Adrenal gland (tissue), 19 donors: ENCODE measurements at places on chromosomes 1 and 21. TPM values are rescaled to one million over a fixed set of nuclear protein-coding genes. Genes with fewer than 3 reads are reported as not detected.

GRCh38 chr1:89989799-89990198 lies 5.1 kb upstream of the ZNF326 start:
- H3K36me3 ChIP-seq = no peaks in the 10 kb centered on the region
- DNase-seq = no peak
- H3K4me1 ChIP-seq = no peaks in the 10 kb centered on the region
- no peak overlapping the region for H3K4me3 ChIP-seq
- H3K27ac ChIP-seq = no peak overlapping the region
- no peaks in the 10 kb centered on the region for H3K27me3 ChIP-seq

DNA sequence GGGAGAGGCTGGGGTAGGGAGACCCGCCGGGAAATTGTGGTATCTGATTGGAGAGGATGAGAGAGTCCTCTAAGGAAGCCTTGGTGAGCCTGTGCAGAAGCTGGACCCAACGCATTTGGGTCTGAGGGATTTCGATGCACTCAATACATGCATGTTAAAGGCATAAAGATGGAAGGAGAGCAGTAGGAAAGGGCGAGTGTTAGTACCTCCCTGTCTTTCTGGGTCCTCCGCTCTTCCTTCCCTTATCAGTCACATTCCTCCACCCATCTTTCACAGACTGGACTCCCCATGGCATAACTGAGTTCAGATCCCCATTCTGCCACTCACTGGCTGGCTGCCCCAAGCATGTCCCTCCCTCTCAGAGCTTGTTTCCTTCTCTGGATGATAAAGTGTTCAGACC lies 7.3 kb downstream of the RGS16 start:
- no peak overlapping the region for H3K27ac ChIP-seq
- no peak for DNase-seq
- H3K4me3 ChIP-seq = no peak overlapping the region
- H3K4me1 ChIP-seq = no peaks in the 10 kb centered on the region
- no peaks in the 10 kb centered on the region for H3K36me3 ChIP-seq
- no peaks in the 10 kb centered on the region for H3K27me3 ChIP-seq

DNA sequence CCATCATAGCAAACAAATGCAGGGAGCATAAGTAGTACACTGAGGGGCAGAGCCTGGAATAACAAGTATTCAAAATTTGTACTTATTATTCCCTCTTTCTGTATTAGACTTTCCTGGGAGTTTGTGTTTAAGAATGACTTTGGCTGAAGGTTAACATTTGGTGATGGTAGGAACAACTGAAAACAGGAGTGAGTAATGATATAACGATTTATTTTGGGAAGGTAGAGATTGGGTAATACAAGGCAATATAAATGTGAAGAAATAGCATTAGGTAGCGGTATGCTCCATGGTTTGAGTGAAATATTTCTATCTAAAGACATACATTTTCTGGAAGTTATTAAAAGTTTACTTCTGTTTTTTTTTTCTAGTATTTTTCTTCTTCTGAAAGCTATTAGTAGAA lies 18.5 kb upstream of the C1orf21 start:
- H3K4me3 ChIP-seq = no peak overlapping the region
- DNase-seq = no peak
- no peak overlapping the region for H3K27ac ChIP-seq

- no peak overlapping the region for H3K4me3 ChIP-seq
- no peaks in the 10 kb centered on the region for H3K36me3 ChIP-seq
- peak; percentile 82 for DNase-seq
- H3K27me3 ChIP-seq = no peaks in the 10 kb centered on the region
Observed at GRCh38 chr1:180932378-180932777, 19.7 kb downstream of the KIAA1614 start.

DNA sequence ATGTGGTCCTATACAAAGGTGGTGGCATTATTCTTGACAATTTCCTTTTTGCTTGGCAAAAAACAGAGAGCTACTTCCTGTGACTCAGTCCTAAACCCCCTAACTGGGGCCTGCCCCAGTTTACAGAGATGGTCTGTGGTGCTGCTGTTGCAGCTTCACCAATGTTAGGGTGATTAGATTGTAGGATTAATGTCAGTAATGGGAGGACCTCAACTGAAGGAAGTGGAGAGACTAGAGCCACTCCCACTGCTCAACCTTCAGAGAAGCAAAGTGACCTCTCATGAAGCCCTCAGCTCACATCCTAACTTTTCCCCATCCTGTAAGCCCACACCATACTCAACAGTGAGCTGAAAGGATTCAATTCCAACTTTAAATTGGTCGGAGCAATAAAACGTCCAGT lies 3.6 kb downstream of the S100A6 start:
- no peak for DNase-seq
- H3K4me3 ChIP-seq = no peak overlapping the region
- no peaks in the 10 kb centered on the region for H3K36me3 ChIP-seq

Gene ITLN1
- not detected for total RNA-seq

GRCh38 chr1:17011439-17012307 lies at the start of gene ATP13A2:
Gene ATP13A2 (minus strand): TSS chr1:17011928. CDS start chr1:17011738, 190 bp downstream.
- H3K27me3 ChIP-seq = no peaks in the 10 kb centered on the region
- no peak within 1 kb of the TSS for H3K27ac ChIP-seq
- H3K4me1 ChIP-seq = peaks cover 33% of the 10 kb centered on the region
- DNase-seq = peak; percentile 77

DNA sequence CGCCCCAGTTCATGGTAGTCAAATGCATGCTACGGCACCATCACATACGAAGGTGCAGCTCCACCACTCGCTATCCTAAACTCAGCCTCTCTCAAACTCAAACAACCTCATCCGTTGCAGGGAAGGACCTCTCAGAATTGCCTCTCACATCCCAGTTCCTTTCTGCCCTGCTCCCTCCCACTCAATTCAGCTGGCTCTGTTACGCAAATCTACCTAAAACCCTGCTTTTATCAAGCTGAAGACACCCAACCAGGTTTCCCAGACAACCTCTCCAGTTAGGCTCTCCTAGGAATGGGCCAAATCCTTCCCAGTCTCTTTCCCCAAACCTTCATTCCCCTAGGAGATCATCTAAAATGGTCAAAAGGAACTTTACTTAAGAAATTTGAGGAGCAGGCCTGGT lies 62.9 kb downstream of the CLSTN1 start:
- H3K27me3 ChIP-seq = no peaks in the 10 kb centered on the region
- no peaks in the 10 kb centered on the region for H3K36me3 ChIP-seq
- no peak for DNase-seq
- peaks cover 3% of the 10 kb centered on the region for H3K4me1 ChIP-seq
- no peak overlapping the region for H3K27ac ChIP-seq

Gene FNBP1L
- 18.8 TPM for total RNA-seq

DNA sequence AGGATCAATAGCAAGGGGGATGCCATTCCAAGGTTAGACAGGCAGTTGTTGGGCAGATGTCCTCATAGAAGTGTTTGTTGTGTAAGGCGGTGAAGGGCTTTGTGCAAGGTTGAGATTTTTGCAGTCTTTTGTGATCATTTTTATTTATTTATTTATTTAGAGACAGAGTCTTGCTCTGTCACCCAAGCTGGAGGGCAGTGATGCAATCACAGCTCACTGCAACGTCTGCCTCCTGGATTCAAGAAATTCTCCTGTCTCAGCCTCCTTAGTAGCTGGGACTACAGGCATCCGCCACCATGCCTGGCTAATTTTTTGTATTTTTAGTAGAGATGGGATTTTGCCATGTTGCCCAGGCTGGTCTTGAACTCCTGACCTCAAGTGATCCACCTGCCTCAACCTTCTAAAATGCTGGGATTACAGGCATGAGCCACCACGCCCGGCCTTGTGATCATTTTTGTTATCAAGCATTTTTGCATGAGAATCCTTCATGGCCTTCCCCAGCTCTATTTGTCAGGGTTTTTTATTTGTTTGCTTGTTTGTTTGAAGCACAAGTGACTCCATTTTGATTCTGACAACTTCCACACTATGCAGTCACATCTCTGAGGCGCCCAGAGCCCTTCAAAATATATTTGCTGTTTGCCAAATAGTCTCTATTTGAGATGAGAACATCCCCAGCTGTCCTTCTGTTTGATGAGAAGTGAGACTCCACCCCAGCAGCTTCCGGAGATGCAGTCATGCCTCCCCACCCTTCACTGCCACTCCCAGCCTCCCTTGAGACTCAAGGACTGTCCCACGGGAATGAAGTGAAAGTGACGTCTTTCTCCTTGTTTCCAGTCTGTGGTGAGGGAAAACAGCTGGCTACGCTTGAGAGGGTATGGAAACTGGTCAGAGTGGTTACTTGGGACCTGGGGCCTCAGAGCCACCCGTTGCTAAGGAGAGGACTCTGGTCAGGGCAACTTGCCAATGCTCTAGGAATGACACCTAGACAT lies 38.0 kb downstream of the TMEM50B start:
- H3K4me3 ChIP-seq = no peak overlapping the region
- peaks cover 25% of the 10 kb centered on the region for H3K36me3 ChIP-seq
- peak overlapping the region; percentile 64 for H3K27ac ChIP-seq

Gene C8A
- total RNA-seq = not detected

Gene ZFP69B
- total RNA-seq = 1.8 TPM

DNA sequence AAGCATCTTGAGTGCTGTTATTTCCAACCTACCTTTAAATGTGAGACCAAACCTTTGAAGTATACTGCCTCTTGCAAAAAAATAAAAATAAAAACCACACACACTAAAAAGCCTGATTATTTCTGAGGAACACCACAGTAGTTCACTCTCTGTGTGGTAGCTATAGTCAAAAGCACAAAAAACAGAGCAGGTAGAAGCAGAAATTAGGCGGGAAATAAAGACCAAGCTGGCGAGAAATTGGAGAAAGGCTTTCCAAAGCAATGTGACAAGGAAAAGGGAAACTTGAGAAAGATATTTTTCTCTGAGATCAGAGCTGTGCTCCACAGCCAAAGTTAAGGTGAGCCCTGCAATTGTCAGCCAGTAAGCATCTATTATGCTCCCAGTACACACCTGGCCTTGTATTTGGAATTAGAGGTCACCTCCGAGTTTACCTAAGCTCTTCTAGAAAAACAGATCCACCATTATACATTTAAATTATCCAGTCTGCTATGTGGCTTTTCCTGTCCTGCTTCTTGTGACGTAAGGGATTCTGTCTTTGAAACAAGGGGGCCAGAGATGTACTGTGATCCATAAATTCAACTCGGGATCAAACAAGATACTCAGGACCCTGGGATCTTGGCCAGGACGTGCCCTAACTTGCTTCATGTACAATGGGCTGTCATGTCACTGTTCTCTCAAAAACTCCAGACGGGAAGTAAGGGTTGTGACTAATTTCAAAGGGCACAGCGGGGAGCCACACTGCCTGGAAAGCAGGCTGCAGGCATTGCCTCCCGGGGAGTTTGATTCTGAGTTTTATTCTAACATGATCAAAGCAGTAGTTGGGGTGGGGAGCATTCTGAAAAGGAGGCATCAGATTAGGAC lies 39.8 kb upstream of the RAB4A start:
- H3K4me1 ChIP-seq = peaks cover 21% of the 10 kb centered on the region
- DNase-seq = no peak
- no peaks in the 10 kb centered on the region for H3K27me3 ChIP-seq

Gene DYNLT5
- total RNA-seq = 0.50 TPM

- no peak overlapping the region for H3K4me3 ChIP-seq
- no peaks in the 10 kb centered on the region for H3K4me1 ChIP-seq
- H3K36me3 ChIP-seq = no peaks in the 10 kb centered on the region
Observed at GRCh38 chr21:33168886-33169285, 60.9 kb upstream of the IFNAR2 start.

GRCh38 chr1:188949701-188950100 lies 1528.0 kb downstream of the BRINP3 start:
- H3K4me3 ChIP-seq = no peak overlapping the region
- no peak overlapping the region for H3K27ac ChIP-seq
- H3K4me1 ChIP-seq = no peaks in the 10 kb centered on the region
- DNase-seq = no peak
- H3K36me3 ChIP-seq = no peaks in the 10 kb centered on the region

Gene AKIRIN1
- 45.7 TPM for total RNA-seq

GRCh38 chr1:216612291-216612690 lies 110.9 kb downstream of the ESRRG start:
- H3K27me3 ChIP-seq = no peaks in the 10 kb centered on the region
- no peak for DNase-seq
- H3K27ac ChIP-seq = no peak overlapping the region
- H3K4me1 ChIP-seq = no peaks in the 10 kb centered on the region
- no peaks in the 10 kb centered on the region for H3K36me3 ChIP-seq

- no peaks in the 10 kb centered on the region for H3K36me3 ChIP-seq
- no peak overlapping the region for H3K4me3 ChIP-seq
- no peak for DNase-seq
- H3K27ac ChIP-seq = no peak overlapping the region
- H3K27me3 ChIP-seq = no peaks in the 10 kb centered on the region
Observed at GRCh38 chr1:245330951-245331350, 176.2 kb downstream of the KIF26B start.

GRCh38 chr21:44540741-44541288 lies 820 bp upstream of the KRTAP10-1 start:
- H3K4me1 ChIP-seq = no peaks in the 10 kb centered on the region
- no peaks in the 10 kb centered on the region for H3K36me3 ChIP-seq

GRCh38 chr1:213987422-213987926 lies 299 bp upstream of the PROX1 start:
- peak overlapping the region; percentile 87 for H3K27ac ChIP-seq
- no peak overlapping the region for H3K4me3 ChIP-seq

DNA sequence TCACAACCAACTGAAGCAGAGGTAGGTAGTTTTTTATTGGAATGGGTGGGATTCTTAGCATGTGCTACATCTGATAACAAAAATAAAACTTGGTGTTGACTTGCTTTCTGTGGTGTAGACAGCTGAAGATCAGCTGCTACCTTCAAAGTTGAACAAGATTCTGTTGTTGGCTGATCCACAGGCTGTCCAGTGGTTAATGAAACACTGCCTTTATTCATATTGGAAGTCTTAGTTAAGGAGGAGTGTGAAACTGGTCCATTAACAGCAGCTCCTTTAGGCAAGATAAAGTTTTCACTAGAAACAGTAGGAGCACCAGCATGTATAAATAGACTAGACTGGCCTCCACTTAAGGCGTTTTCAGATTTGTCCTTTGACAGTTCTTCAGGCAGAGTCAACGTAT lies 81.1 kb downstream of the ZNF644 start:
- no peaks in the 10 kb centered on the region for H3K36me3 ChIP-seq
- DNase-seq = no peak
- H3K4me3 ChIP-seq = no peak overlapping the region

GRCh38 chr1:198160222-198160621 lies 3.4 kb downstream of the NEK7 start:
- H3K27ac ChIP-seq = no peak overlapping the region
- H3K4me3 ChIP-seq = no peak overlapping the region
- no peak for DNase-seq
- H3K36me3 ChIP-seq = no peaks in the 10 kb centered on the region
- H3K27me3 ChIP-seq = no peaks in the 10 kb centered on the region

Gene PLPPR4
- total RNA-seq = 0.04 TPM

Gene PTGER3
- total RNA-seq = 9.6 TPM

- no peak overlapping the region for H3K4me3 ChIP-seq
- no peaks in the 10 kb centered on the region for H3K27me3 ChIP-seq
- H3K36me3 ChIP-seq = no peaks in the 10 kb centered on the region
- H3K27ac ChIP-seq = no peak overlapping the region
Observed at GRCh38 chr1:76293831-76294230, 219.3 kb downstream of the ST6GALNAC3 start.
